Globus pallidus (tissue), 1 donor: ENCODE measurements at places on chromosomes 5 and 9.

- no peak for DNase-seq
Observed at GRCh38 chr5:32299059-32299677, 13.6 kb downstream of the MTMR12 start.

- DNase-seq, result no peak
Observed at GRCh38 chr5:180910735-180911134, 11.8 kb downstream of the BTNL8 start.

DNA sequence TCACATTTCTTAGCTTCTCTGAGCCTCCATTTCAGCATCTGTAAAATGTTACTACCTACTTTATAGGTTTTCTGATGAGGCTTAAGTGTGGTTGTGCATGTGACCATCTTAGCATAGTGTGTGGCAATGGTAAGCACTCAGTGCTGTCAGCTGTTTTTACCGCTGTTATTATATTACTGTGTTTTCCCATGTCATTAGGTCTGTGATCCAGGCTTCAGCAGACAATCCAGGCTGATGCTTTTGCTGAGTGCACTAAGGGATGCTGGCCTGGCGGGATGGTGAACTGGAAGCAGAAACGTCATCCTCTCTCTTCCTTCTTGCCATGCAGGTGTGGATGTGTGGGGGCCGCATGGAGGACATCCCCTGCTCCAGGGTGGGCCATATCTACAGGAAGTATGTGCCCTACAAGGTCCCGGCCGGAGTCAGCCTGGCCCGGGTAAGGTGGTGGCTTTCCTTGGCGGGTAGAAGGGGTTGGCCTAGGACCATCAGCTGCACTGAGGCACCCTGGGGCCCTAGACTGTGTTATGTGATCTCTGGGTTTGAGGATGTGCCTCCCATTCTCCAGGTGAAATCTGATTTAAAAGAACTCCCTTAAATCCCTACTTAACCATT, 41.9 kb upstream of the SAP30L start:
- no peak for DNase-seq

- no peak for DNase-seq
Observed at GRCh38 chr5:179230061-179230461, 115.2 kb downstream of the ADAMTS2 start.

DNA sequence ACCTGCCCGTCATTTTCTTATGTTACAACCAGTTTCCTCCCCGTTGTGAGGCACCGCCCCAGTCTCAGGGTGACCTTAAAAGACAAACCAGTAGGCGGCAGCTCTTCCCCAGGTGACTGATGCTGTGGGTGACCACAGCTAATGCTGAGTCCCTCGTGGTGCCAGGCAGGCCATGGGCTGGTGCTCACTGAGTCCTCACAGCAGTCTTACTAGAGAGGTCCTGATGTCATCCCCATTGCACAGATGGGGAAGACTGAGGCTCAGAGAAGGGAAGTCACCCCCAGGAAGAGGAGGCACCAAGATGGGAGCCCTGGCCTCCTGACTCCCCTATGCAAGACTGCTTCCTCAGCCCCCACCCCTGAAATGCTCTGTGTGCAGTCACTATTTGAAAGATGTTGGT, 978 bp downstream of the CFAP157 start:
- DNase-seq, result no peak

GRCh38 chr9:134730761-134731496, 89.3 kb downstream of the COL5A1 start:
- DNase-seq, result no peak

DNA sequence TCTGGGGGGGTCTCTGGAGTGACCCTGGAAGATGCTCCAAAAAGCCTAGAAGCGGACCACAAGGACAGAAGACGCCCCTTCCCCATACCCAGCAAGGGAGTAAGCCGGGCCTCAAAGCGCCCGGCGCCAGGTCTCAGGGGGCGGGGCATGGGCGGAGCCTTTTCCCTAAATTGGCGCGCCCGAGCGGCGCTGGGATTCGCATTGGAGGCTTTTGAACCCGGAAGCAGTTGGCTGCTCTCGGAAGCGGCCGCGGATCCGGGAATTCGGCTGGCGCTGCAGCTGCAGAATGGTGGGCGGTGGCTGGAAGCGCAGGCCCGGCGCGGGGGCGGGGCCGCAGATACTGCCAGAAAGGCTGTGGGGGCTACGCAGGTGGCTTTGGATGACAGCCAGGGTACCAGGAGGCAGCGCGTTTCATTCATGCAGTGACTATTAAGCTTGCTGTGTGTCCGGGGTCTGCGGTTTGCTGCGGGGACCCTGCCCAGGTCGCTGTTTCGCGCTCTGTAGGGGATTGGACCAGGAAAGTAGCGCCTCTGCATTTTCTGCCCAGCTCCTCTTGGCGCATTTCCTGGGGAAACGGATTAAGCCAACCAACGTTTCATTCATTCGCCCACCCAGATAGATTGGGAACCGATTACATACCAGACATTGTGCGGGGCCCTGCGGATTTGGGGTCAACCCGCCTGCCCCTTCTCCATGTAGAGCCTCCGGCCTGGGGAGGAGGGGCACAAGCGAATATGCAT, 83.0 kb upstream of the FREM1 start:
- peak; percentile 62 for DNase-seq

DNA sequence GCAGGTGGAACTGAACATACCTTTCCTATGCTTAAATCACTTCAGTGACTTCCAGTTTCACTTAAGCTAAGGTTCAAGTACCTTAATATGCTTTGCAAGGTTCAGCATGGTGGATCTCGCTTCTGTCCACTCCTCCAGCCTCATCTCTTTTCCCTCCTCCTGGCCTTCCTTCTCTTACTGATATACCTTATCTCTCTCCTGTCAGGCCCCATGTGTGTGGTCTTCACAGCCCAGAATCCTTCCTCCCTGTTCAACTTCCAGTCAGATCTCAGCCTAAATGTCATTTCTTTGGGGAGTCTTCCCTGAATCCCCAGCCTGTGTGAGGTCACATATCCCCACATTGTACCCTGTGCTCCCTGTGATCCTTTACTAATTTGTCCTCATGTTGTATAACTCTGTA, 87.7 kb downstream of the ANGPTL2 start:
- DNase-seq, result no peak
